SK-N-MC (cell line): ENCODE measurements at places on chromosomes 5 and 9.

GRCh38 chr9:117775591-117775990 is 71.4 kb downstream of the TLR4 start:
- DNase-seq, result no peak

DNA sequence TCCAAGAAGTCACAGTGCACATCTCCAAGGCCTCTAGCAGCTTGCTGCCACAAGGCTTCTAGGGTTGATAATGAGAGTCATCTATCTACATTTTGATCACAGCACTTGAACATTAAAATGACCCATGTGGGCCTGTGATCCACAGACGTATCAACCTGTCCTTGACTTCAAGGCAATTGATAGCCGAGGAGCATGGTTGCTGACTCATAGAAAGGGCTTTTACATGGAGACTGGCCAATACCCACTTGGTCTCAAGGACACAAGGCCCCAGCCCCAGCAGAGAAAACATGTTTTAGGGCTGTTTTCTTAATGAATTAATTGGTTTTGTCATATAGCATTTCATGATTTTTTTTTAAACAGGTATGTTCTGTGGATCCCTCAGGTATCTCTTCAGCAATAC is 314.0 kb downstream of the SEMA5A start:
- no peak for DNase-seq

GRCh38 chr5:65105301-65105700 is 336.6 kb downstream of the CWC27 start:
- no peak for DNase-seq

GRCh38 chr5:14004598-14005394 is 60.3 kb upstream of the DNAH5 start:
- no peak for DNase-seq

DNA sequence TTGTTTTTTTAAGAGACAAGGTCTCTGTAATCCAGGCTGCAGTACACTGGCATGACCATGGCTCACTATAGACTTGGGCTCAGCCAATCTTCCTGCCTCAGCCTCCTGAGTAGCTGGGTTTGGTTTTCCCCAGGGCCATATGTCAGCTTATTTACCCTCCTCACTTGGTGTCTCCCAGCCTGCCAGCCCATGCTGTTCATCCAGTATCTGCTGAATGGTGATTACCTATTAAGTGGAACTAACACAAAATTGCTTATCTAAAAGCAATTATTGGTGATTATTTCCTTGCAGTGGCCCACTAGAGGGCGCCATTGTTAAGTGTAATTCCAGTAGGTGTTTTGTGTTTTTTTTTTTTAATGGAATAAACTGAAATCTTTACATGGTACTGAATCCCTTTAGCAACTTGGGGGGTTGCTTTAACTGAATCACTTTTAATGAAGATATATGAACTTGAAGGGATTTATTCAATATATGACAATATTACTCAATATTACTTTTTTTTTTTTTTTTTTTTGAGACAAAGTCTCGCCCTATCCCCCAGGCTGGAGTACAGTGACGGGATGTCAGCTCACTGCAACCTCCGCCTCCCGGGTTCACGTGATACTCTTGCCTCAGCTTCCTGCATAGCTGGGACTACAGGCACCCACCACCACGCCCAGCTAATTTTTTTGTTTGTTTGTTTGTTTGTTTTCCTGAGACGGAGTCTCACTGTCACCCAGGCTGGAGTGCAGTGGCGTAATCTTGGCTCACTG is 13.8 kb downstream of the EXOSC2 start:
- DNase-seq, result no peak

GRCh38 chr5:172901012-172901780 is 58.0 kb upstream of the RPL26L1 start:
- no peak for DNase-seq

DNA sequence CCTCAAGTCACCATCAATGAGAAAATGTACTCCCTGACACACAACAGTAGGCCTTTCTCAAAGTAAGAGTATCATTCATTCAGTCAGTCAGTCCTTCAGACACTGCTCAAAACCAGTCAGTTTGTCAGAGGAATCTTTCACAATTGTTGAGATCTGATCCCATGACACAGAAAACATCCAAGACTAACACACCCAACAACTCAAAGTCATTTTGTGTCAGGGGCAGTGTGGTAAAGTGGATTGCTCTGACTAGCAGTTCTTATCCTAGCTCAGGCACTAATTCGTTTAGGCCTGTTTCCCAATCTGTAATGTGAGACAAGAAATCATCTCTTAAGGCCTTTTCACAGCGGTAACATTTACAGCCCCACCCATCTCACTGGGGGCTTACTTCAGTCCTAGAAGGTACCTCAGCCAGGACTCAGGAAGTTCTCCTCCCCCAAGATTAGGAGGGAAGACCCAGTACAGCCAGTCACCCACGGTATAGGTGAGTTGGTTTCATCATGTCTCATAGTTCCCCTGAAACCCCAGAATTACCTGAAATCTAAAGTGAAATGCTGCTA is 31.9 kb downstream of the SH3TC2 start:
- DNase-seq, result no peak

DNA sequence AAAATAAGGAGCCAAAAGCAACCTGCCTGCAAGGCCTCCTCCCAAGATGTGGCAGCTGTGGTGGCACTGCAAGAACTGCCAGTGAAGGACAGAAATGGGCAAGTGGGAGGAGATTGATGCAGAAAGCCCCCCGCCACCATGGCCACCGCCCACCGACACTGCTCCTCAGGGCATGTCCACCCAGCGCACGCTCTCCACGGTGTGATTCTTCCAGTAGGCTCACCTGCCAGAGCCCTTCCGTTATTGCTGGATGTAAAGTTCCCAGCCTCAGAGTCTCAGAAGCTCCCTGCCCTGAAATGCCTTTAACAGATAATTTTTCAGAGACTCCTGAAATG is 155.2 kb upstream of the PHYKPL start:
- DNase-seq, result no peak

DNA sequence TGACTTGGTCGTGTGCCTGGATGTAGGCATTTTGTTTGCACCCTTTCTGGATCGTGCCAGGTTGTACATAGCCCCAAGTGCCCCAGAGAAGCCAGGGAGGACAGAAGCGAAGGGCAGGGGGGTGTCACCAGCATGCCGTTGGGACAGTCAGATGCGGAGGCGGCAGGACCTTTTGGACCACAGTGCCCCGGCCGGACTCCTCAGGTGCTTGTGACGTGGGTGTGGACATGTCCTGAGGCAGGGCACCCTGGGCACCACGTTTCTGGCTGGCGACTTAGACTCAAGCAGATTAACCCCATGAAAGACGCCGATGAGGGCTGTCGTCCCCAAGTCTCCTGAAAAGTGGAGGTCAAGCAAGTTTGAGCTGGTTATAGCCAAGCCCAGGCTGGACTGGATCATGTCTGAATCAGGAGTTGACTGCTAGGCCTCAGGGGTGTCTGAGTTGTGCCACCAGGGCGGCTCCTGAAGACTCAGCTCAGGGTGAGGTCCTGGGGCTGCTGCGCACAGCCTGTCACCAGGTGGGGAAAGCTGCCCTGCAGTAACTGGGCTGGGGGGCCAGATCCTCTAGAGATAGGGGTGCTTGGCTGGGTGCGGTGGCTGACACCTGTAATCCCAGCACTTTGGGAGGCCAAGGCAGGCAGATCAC is 42.0 kb downstream of the HABP4 start:
- no peak for DNase-seq

- no peak for DNase-seq
Measured at GRCh38 chr9:77947651-77948050, 84.0 kb downstream of the GNAQ start.

DNA sequence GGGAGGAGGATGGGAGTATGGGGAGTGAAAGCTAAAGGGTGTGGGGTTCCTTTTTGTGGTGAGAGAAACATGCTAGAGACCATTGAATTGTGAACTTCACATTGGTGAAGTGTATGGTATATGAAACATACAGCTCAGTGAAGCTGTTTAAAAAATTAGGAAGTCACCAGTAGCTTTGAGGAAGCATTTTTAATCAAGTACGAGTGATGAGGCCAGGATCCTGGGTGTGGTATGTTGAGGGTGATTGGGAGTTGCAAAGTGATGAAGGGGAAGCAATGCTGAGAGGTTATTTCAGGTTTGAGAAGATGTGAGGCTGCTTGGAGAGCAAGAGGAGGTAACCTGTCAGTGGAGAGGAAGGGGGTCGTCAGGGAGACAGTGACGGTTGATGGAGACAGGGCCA is 22.7 kb upstream of the CLK4 start:
- DNase-seq, result no peak

GRCh38 chr9:106535439-106535838 is 327.5 kb upstream of the ZNF462 start:
- DNase-seq, result no peak

DNA sequence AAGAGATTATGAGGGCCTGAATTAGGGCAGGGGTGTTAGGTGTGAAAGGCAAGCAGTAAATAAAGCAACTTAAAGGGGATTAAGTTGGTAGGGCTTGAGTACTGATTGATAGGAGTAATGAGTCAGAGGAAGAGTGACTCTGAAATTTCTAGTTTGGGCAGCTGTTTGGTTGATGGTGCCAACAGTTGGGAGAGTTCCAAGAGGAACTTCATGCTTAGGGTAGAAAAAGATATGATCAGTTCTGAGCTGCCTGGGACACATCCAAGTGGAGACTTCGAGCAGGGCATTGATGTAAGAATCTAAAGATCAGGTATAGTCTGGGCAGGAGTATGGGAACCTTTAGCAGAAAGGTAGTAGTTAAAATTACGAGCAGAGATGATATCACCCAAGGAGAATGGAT is 10.2 kb downstream of the MAMDC2 start:
- no peak for DNase-seq

DNA sequence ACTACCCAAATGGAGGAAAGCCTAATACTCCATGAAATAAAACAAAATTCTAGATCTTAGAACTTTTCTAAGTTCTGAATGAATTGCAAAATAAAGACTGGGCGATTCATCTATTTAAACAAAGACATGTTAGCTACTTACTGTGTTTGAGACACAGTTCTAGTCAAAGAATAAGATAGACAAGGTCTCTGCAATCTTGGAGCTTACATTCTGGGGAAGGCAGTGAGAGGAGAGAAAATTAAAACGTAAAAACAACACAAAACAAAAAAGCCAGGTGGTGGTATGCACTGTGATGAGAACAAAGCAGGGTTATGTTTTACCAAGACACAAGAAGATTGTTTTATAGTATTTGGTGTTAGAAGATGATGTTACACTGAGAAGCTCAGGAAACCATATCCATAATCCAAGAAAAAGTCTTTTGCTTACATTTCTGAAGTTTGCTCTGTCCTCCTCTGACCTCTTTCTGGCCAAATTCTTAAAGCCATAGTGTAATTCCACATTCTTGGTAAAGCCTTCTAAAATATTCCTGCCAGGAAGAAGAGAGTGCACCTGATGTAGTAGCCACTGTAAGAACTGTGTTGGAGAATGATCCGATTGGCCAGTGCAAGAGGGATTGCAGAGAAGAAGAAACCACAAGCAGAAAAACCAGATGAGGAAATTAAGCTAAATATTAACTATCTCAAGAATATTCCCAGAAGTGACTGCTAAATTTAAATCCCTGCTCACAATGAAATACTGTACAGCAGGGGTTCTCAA is 218.4 kb downstream of the PCSK1 start:
- no peak for DNase-seq

- DNase-seq, result no peak
Measured at GRCh38 chr9:76112151-76112550, 221.7 kb downstream of the PCSK5 start.

- no peak for DNase-seq
Measured at GRCh38 chr5:3116366-3116765, 364.9 kb upstream of the IRX2 start.

DNA sequence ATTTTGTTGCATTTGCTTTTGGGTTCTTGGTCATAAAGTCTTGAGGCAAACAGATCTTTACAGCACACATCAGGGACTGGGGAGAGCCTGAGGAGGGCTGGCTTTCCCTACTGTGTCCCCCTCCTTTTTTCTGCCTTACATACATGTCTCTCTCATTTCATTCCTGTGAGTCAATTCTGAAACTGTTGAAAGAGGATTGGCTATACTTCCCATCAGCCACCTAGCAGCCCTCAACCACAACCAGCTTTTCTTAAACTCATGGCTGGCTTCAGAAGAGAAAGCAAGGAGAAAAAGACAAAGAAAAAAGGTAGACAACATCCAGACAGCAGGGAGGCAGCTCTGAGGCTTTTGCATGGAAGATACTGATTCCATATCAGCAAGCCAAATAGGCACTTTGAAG is 374.8 kb upstream of the KIF2A start:
- no peak for DNase-seq
